ENCODE measurements at places on chromosomes 5 and 9.

DNA sequence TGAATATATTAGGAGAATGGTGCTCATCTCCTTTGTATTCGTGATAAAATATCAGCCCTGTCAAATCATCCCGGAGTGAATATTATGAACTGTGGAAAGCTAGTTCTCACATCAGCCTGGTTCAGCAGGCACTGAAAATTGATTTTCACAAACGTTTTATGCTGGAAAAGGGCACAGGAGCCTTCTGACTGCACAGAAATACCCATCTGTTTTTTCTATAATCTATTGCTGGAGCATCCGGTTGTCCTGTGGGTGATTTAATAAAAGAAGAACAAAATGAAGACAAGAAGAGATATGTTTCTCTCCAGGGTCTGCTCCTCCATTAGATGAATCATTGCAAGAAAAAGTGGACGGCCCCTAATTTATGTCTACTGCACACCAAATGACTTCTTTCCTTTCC, 85.3 kb downstream of the PRLR start:
- no peak for DNase-seq

DNA sequence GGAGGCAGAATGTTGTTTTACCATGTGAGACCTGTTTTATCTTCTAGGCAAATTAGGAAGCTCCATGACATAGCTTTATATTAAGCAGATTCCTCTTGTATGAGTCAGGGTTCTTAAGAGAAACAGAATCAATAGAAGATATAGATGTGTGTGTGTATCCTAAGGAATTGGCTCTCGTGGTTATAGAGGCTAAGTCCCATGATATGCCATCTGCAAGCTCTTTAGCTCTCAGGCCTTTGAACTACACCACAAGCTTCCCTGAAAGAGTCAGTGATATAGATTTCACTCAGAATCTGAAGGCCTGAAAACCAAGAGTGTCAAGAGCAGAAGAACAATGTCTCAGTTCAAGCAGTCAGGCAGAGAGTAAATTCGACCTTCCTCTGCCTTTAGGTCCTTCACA, 365.8 kb upstream of the ZNF608 start:
- DNase-seq = no peak

- DNase-seq = no peak
Observed at GRCh38 chr5:178535299-178536175, 54.7 kb downstream of the COL23A1 start.

GRCh38 chr5:74428876-74429275, 211.7 kb downstream of the ENC1 start:
- no peak for DNase-seq

GRCh38 chr5:4313138-4313537, 717.5 kb downstream of the IRX1 start:
- DNase-seq = no peak

GRCh38 chr9:118896324-118897000, 472.8 kb downstream of the BRINP1 start:
- no peak for DNase-seq

GRCh38 chr5:68431186-68431585, 215.6 kb downstream of the PIK3R1 start:
- DNase-seq = no peak

DNA sequence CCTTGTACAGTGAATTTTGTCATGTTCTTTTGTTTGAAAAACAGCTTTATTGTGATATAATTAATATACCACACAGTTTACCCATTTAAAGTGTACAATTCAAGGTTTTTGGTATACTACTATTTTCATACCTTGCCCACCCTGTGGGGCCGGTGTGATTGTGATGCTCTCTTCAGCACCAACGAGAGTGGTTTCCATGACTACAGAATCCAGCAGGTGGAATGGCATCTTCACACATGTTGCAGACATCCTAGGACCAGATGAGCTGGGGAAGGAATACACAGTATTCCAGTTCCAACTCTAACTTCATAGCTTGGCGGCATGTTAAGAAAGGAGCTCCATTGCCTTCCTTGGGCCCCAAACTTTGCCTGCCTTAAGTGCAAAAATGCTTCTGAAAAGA, 7.7 kb upstream of the GPR151 start:
- DNase-seq = no peak

- no peak for DNase-seq
Observed at GRCh38 chr5:34059977-34060376, 17.0 kb upstream of the C1QTNF3 start.

- DNase-seq = no peak
Observed at GRCh38 chr9:136962701-136963248, 10.7 kb downstream of the LCN12 start.

- DNase-seq = no peak
Observed at GRCh38 chr5:98364549-98364948, 408.9 kb upstream of the RGMB start.

DNA sequence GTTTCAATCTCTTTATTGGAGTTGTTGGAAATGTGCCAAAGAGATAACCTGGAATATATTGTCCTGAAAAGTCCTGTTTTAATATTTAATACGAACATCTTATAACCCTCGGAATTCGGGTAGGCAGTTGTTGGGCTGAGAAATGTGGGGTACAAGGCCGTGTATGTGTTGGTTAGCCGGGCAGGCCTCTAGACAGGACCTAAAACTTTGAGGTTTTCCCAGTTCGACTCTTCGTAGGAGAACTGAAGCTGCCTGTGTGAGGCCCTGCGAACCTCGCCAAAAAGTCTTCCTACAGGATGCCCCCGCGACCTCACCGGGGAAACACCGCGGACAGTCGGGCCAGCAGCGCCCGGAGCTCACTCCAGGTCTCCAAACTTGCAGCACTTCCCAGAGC, 583 bp upstream of the TJP2 start:
- no peak for DNase-seq

GRCh38 chr5:159135896-159136531, 36.3 kb upstream of the EBF1 start:
- no peak for DNase-seq

DNA sequence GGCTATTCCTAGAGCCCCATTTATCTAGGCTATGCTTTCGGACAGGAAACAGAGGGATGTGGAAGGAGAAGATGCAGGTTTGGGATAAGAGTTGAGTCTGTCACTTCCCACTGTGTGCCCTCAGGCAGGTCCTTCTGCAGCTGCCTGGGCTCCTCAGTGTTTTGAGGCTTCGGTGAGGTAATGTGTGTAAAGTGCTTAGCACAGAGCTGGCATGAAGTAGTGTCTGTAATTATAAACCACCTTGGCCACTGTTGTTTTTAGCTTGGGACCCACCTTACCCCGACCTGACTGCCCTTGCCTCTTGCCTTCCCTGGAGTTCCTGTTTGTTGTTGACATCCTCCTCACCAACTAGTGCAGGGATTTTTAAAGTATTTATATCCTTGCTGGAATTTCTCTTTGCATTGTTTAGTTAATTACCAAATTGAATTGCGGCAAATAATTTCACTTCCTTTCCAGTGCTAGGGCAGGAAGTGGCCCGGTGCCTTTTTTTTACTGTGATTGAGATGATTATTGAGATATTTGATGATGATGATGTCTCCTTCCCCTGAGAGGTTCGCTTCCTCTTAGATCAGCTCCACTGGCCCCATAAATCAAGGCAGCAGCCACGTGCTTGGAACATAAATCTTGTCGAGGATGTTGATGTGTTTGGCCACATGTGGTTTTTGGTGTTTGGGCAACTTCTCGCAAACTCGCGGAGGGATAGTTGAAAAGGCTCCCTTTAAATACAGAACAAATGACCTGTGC, 38.3 kb upstream of the DAB2IP start:
- DNase-seq = no peak

- no peak for DNase-seq
Observed at GRCh38 chr5:123964884-123965283, 452.9 kb downstream of the CSNK1G3 start.

DNA sequence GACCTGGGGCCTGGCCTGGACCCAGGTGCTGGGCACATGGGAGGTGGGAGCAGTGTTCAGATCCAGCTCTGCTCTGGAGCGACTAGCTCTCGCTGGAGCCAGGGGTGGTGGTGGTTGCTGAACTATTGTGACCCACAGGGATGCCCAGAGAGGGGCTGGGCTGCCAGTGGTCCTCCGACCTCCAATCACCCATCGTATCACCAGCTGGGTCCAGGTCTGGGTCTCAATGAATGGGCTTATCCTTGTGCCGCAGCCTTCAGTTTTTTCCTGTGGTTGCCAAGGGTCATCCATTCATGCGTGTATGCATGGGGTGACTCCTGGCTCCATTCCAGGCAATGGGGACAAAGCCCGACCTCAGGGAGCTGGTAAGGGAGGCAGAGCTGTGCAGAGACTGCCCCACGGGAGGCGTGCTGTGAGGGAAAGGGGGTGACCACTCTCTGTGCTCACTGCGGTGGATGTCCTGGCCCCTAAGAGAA, 68.6 kb upstream of the RNF130 start:
- no peak for DNase-seq

- no peak for DNase-seq
Observed at GRCh38 chr9:123617286-123617685, 261.3 kb downstream of the CRB2 start.

GRCh38 chr5:165325221-165325620, 1819.8 kb downstream of the MAT2B start:
- no peak for DNase-seq

DNA sequence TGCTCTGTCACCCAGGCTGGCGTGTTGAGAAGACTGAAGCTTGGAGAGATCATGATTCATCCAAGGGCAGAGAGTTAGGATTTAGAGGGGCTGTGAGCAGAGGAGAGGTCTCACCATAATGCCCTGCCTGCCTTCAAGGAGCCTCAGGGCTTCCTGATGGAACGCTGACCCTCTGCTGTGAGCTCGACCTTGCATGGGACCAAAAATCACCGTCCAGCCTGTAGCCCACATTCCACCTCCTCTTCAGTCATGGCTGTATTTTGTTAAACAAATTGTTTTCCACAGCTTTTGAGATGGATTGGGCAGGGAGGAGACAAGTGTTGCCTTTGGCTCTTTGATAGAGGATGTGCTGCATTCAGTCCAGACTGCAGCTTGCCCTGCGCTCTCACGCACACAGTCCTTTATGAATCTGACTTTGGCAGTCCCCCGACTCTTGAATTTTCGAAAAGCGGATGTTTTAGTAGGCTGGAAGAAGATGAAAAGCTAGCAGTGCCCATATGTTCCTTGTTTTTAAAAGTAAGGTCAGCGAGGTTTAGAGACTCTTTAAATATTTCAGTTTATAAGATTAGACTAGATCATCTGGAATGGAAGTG, 79.5 kb downstream of the MVB12B start:
- DNase-seq = no peak

DNA sequence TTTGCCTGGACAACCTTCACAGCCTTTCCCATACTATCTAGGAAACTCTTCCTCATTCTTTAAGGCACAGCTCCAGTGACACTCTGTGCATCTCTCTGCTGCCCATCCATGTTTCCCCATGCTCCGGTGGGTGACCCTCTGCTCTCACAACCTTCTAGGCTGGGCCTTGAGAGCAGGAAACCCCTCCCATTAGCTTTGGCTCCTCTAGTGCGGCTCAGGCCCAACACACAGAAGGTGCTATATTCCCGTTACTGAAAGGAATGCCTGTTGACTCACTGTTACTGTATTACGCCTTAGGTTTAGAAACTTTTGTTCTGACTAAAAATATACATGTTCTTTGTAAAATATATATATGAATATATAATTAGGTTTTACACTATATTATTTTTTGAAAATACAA, 8.1 kb upstream of the CCL28 start:
- DNase-seq = no peak

DNA sequence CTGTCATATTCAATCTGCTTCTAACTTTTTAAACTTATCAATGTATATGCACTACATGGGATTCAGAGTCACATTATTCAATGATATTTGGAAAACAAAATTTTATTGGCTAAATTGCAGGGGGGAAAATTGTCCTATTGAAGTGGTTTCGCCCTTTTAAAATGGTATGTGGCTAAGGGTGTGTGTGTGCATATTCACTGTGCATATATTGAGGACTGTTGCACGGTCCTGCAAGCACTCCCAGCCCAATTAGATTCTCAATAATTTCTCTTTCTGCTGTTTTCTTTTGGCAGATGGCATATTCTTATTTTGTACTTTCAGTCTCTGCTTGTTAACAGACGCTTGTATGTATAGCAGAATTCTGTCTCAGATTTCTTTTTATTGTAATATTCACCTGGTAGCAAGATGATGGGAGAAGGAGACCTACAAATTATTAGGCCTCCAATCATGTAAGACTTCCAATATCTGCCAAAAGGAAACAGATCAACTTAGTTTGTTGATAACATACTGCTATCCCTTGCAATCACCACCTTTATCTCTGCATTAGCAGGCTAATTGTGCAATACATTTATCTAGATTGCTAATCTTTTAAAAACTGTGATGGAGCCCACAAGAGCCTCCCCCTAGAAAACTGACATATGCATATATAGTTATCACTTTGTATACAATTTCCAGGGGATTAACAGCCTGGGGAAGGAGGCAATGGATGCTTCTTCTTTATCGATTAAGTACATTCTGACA, 411.5 kb downstream of the PLK2 start:
- no peak for DNase-seq

DNA sequence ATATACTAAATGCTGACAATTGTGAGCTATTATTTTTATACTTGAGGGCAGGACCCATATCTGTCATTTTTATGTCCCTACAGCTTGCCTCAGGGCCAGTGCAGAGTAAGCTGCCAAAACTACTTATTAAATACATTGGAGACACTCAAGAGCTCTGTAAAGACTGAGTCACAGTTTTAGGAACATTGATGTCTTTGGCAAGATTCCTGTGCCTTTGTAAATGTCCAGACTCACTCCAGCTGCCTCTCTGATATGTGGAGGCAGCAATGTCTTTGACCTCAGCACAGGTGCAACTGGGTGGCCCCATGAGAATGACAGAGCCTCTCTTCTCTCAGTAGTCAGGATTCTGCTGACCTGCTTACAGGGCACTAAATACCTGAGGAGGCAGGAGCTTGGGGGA, 363.2 kb downstream of the OSTF1 start:
- DNase-seq = no peak

DNA sequence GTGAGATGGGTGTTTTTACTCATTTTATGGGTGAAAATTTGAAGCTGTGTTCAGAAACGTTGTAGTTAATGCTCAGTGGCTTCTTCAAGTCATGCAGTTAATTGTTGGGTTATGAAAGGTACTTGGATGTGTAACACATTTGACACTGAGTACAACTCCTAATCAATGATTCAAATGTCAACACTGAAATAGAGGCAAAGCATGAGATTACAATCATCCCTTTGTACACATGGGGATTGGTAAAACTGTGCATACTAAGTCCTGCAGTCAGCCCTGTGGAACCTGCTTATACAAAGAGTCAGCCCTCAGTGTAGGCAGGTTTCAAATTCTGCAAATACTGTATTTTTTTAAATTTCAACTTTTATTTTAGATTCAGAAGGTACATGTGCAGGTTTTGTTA, 3.3 kb downstream of the ABLIM3 start:
- no peak for DNase-seq

GRCh38 chr9:109683521-109683920, 96.5 kb upstream of the PALM2AKAP2 start:
- no peak for DNase-seq

GRCh38 chr5:95281226-95281625, 3.7 kb downstream of the MCTP1 start:
- no peak for DNase-seq

DNA sequence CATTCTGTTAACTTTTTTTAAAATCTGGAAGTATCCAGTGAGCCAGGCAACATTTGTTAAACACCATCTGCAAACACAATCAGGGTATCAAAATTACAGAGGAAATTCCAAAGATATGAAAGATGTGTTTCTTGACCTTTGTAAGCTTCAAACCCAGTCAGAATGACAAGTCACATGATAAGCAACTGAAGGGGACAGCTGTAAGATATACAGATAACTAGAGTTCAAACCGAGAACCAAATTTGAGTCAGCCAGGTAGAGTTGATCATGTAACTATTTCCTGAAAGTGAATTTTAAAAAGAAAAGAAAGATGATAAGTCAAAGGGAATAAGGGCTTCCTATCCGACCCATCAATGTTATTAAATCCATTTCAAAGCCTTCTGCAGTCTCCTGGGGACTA, 196.2 kb downstream of the DEPDC1B start:
- no peak for DNase-seq

- no peak for DNase-seq
Observed at GRCh38 chr5:10264604-10265003, 14.5 kb downstream of the CCT5 start.
